ENCODE measurements at places on chromosomes 2 and 18.

DNA sequence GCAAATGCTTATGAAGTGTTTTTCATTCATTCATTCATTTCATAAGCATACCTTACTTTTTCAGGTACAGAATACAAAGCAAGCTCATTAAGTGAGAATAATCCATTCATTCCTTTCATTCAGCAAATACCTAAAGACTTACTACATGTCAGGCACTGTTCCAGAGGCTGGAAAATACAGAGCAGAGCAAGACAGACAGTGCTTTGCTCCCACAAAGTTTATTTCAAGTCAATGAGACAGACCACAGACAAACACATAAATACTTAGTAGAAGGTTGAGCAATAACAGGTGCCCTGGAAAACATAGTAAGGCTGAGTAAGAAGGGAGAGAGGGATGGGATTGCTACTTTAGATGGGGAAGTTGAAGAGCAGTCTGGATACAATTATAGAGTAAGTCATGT, 309.8 kb downstream of the C1D start:
- DNase-seq = no peak

- DNase-seq = no peak
Measured at GRCh38 chr2:197286805-197287595, 23.6 kb downstream of the ANKRD44 start.

GRCh38 chr18:79904357-79905147, 46.9 kb downstream of the SLC66A2 start:
- DNase-seq = no peak

DNA sequence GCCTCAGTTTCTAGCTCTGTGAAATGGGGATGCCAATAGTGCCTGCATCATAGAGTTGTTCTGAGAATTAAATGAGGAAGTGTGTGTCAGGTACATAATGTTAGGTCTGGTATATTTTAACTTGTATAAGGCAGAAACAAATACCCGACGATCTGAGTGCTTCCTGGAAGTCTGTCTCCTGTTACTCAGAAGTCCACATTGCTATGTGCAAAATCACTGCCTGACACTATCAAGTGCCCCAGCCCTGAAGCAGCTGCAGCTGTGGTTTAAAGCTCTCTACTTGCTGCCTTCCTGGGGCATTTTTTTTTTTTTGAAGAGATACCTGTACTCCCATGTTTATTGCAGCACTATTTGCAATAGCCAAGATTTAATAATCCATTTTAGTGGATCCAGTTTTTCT, 125.3 kb downstream of the SLC4A3 start:
- DNase-seq = no peak

GRCh38 chr2:101793277-101793969, 95.9 kb downstream of the MAP4K4 start:
- DNase-seq = no peak

DNA sequence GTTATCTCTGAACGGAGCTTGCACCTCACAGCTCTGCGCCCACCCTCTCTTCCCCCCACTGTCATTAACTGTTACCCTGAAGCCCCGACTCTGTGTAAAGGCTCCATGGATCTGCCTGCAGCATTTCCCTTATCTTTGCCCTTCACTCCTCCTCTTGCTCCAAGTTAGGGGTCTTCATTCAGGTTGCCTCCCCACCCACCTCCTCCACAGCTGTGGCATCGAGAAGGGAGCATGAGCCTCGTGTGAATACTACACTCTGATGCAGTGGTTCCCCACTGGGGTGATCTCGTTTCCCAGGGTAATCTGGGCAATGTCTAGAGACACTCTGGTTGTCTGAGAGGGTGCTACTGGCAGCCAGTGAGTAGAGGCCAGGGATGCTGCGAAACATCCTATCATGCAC, 51.4 kb downstream of the REEP1 start:
- DNase-seq = no peak

All from stimulated activated CD8-positive, alpha-beta memory T cell treated with anti-CD3 and anti-CD28 coated beads, Interleukin-4, amount 100 ng/mL, for 4 hours (primary cell).